ENCODE measurements at places on chromosomes 13 and 19.

DNA sequence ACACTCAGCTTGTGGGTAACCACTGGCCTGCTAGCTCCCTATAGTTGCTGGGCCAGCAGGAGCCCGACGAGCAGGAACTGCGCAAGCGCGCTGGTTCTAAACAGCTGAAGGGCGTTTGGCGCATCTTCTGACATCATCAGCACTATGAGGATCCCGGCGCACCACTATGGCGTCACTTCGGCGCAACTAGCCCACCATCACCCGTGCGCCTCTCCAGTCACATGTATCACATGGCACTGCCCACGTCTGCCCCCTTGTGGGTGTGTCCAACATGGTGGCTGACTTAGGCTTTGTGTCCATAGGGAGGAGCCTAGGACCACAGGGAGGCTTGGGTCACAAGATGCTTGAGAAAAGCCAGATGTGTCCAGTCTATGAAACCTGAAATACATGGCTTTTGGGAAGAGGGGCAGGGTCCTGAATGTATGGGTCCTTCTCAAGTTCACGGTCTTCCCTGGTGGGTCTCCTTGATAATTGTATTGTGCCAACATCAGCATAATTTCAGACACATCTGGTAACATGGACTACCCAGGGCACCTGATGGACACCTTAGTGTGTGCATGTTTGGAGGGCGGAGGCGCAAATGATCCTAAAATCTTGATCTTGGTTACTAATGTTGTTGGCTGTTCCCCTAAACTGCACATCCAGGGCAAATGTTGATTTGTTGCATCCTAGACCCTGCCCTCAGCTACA is 18.0 kb downstream of the KLK4 start:
- no peak for DNase-seq

- no peak for DNase-seq
Measured at GRCh38 chr13:76836311-76836710, 49.9 kb downstream of the KCTD12 start.

DNA sequence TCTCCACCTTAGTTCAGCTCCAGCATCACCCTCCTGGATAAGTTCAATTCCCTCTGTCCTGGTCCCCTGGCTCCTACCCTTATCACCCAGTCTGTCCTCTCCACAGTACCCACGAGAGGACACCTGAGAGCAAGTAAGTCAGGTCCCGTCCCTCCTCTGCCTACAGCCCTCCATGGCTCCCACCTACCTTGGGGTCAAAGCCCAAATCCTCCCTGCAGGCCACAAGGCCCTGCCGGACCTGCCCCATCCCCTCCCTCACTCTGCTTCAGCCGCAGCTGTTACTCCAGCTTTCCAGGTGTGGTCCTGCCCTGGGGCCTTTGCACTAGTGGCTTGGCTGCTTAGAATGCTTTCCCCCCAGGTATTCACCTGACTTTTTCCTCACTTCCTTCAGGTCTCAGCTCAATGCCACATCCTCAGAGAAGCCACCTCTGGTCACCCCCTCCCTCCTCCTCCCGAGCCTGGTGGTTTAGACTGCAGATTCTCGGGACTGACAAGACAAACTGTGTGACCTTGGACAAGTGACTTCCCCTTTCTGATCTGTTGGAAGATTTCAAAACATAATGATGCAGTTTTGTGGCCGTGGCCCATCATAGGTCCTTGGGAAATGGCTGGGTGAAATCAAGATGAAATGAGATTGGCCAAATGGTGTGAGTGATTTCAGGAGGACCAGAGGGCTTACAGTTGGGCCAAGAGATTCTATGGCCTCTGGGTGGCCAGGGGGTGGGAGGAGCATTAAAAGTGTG is 3.6 kb downstream of the TUBB4A start:
- DNase-seq = peak; percentile 25

DNA sequence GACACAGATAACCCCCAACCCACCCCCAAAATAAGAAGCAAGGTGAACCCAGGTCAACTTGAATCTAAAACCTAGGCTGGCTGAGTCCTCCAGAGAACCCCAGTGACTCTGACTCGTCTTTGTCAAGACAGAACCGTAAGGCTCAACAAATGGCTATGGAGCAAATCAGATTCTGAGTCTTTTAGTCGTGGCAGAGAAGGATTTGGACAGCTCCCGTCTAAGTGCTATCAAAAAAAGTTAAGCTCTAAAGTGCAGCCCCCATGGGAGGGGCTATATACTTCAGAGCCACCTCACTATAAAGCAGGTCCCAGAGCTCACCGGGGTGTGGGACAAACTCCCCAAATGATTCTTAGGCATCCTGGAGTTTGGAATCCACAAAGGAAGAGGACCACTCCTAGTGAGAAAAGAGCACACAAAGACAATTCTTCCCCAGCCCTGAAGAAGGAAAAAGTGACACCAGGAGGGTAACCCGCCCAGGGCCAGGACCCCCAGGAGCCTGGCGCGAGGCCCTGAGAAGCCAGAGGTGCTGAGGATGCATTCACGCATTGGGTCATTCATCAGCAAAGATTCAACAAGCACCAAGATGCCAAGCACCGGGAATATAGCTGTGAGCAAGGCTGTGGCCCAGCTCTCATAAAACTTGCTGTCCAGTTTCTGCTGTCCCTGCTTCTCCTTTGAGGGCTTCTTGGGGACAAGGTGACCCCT is 25.4 kb upstream of the C13orf42 start:
- no peak for DNase-seq

DNA sequence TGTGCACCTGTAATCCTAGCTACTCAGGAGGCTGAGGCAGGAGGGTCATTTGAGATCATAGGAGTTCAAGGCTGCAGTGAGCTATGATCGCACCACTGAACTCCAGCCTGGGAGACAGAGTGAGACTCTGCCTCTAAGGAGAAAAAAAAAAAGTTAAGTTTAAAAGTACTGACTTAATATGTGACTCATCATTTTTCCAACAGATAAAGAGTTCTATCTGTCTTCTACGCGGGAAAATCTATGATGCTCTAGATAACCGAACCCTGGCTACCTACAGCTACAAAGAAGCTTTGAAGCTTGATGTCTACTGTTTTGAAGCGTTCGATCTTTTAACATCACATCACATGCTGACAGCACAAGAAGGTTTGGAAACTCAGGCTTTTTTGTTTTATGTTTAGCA is 7.2 kb downstream of the CDC16 start:
- DNase-seq = no peak

DNA sequence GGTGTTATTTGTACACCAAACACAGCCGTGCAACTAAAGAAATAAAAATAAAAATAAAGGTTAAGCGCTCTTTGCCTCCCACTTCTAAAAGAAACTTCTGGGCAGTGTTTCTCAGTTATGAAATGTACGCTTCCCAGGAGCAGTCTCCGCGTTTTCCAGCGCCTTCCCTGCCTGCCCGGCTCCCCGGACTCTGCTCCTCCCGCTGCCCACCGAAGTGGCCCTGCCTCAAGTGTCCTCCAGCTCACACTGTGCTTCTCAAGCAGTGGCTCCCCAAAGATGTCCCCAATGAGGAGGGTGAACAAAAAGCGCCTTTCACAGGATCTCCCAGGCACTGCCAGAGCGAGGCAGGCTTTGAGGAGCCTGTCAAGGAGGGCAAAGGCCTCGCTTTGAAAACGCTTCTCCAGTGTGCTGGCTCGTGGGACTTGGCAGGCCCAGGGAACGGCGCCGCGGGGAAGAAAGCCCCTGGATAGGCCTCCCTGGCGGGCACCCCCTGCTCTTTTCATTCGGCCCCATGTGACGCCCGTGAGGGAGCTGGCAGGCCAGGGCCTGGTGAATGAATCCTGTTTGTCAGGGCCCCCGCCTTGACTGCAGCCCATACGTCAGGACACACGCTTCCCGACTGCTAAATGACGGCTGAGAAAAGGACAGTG is 187.1 kb downstream of the FOXO1 start:
- no peak for DNase-seq

- no peak for DNase-seq
Measured at GRCh38 chr19:48770266-48770665, 14.9 kb downstream of the FGF21 start.

DNA sequence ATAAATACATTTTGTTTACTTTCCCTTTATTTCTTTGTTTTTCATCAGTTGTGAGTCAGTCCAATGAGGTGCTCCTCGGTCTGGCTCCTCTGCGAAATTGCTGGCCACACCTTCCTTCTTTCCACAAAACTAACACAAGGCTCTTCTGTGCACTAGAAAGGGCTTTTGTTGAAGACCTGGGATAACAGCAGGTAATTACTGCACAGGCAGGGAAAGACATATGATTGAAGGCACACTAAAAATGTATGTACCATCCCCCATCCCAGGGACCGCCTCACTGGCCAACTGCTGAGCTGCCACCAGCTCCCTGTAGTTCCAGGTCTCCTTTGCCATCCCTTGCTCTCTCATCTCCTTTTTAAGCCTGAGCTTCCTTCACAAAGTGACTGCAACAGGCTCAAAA is 180.5 kb downstream of the EFNB2 start:
- no peak for DNase-seq

GRCh38 chr19:18070181-18070580 is 16.6 kb downstream of the IL12RB1 start:
- DNase-seq = no peak

- DNase-seq = no peak
Measured at GRCh38 chr19:50890422-50891252, 17.4 kb downstream of the KLK2 start.
